NCI-H345 (cell line): ENCODE measurements at places on chromosomes 5 and 9.

- no peak for DNase-seq
Measured at GRCh38 chr5:15203376-15203775, 296.6 kb upstream of the FBXL7 start.

DNA sequence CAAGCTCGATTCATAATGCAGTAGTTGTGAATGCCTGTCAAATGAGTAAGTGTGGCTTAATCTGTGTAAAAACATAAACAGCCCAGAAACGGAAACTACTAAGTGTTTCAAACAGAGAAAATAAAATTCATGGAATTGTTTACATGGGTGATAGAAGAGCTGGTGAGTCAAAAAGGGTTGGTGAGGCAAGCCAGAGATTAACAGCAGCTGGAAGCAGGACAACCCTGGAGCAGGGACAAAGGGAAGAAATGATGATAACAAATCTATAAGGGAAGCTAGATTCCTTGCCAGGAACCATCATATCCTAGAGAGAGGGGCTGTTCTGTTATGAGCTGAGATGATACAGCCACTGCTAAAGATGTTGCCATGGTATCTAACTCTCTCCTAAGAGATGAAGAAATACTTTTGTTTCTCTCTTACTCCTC lies 18.0 kb upstream of the PRR16 start:
- DNase-seq: no peak

DNA sequence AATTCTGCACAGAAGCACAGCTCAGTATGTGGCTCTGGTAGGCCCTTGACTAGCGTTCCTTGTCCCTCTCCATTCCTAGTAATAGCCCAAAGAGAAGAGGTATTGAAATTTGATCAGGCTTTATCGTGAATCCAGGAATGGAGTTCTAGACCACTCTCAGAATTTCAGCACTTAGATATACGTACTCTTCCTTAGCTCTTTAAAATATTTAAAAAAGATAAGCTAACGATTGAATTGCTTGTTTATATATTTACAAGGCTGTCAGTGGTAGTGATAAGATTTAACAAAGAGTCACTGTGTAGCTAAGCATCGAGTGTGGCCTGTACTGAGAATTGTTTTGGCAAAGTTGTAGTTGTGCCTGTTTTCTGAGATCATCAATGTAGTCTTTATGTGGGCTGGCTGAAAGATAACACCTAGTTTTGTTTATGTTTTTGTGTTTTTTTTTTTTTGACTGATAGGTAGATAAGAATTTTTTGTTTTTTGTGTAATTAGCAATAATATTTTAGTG lies 2.5 kb downstream of the KIAA1958 start:
- DNase-seq: no peak

DNA sequence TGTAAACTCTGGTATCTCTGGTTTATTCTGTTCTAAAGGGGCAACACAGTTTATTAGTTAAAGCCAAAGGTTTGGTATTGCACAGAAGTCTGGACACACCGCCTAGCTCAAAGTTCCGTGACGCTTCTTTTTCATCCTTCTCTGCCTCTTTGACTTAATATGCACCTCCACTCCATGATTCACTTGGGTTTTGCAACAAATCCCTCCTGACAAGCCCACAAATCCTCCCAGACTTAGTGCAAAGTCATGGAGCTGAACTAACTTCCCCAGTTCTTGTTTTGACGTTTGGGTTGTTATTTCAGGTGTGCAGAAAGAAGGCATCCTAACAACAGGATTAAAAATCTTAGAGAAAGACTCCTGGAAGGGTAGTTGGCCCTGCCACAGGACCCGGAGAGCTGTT lies 441.6 kb upstream of the DMAC1 start:
- no peak for DNase-seq

DNA sequence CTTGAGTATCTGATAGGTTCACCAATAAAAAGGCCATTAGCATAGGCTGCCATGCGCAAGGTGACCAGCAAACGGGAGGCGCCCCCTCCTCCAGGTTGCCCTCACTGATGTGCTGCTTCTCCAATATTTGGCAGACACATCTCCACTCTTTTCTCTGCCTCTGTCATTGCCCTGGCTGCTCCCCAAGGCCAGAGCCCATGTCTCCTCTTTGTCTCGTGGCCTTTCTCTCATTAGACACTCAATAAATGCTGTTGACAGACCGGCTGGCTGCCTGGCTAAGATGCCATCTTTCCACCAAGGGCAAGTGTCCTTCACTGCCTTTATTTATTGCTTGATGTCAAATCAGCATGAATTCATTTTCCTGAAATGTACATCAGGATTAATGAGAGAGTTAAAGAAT lies 404.0 kb upstream of the KIF2A start:
- no peak for DNase-seq

- DNase-seq: no peak
Measured at GRCh38 chr5:158431369-158432029, 572.6 kb upstream of the CLINT1 start.

- DNase-seq: peak; percentile 60
Measured at GRCh38 chr5:122311961-122312590, at the start of gene SNCAIP. Gene SNCAIP (plus strand): TSS chr5:122312237. CDS start chr5:122391135, 78,898 bp downstream.
